ENCODE measurements at places on chromosomes 5 and 9.
A peak's percentile ranks its signal among the peaks of the same experiment; 100 is the strongest.

DNA sequence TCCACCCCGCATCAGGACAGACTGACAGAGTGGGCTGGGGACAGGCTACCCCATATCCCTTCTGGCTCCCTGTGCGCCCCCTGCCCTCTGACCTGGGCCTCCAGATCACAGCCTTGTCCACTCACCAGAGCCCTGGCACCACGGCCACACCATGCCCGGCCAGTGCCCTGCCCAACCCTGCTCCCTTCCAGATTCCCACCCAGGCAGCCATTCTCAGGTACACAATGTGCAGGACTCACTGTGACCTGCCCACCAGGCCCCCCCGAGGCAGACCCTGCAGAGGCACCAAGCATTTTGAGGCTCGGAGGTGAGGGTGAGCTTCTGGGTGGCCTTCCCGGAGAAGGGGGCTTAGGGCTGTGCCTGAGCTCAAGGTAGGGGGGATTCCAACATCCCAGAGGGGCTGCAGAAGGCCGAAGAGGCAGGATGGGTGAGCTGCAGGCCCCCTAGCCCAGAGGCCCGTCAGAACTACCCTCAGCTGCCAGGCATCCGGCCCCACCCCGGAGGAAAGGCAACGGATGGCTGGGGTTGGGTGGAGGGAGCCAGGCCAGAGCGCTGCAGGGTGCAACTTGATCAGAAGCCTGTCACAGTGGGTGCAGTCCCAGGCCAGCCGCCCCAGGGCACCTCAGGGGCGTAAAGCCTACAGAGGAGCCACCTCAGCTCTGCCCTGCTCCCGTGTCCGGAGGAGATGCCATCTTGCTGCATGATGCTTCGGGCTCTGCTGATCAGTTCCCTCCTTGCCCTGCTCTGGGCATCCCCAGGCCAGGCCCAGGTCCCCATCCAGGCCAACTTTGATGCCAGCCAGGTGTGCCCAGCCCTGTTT, at the start of gene LCNL1:
Gene LCNL1 (plus strand): TSS at position 762 of the 820 bp plus-strand sequence. CDS start 594 bp downstream, outside the sequence.
- no peak for DNase-seq

GRCh38 chr9:136759436-136760325, 1.6 kb upstream of the LCN8 start:
- no peak for DNase-seq

DNA sequence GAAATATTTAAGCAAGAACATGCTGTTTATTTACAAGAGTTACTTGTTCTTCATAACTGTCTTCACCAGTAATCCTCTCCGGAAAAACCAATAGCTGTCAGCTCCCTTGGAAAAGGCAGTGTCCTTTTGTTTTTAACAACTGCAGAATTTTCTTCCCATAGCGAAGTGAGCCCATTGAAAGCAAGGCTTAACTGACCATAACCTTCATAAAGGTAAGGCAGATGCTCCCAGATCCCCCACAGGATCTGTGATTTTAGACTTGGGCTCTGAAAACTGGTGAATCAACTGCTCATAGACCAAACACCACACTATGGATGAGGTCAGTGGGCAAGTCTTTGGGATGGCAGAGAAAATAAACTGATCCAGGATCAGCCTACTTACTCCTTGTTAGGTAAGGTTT, 155.0 kb downstream of the GLIS3 start:
- no peak for DNase-seq

GRCh38 chr5:91359962-91360609, 23.0 kb downstream of the ARRDC3 start:
- DNase-seq: peak; percentile 13

- DNase-seq: no peak
Observed at GRCh38 chr5:123351240-123351639, 72.0 kb downstream of the CEP120 start.

Measured in stimulated activated naive CD8-positive, alpha-beta T cell treated with anti-CD3 and anti-CD28 coated beads, Interleukin-15, amount 100 ng/mL, for 72 hours (primary cell).